K562 (cell line): ENCODE measurements at places on chromosomes 3 and 15.

DNA sequence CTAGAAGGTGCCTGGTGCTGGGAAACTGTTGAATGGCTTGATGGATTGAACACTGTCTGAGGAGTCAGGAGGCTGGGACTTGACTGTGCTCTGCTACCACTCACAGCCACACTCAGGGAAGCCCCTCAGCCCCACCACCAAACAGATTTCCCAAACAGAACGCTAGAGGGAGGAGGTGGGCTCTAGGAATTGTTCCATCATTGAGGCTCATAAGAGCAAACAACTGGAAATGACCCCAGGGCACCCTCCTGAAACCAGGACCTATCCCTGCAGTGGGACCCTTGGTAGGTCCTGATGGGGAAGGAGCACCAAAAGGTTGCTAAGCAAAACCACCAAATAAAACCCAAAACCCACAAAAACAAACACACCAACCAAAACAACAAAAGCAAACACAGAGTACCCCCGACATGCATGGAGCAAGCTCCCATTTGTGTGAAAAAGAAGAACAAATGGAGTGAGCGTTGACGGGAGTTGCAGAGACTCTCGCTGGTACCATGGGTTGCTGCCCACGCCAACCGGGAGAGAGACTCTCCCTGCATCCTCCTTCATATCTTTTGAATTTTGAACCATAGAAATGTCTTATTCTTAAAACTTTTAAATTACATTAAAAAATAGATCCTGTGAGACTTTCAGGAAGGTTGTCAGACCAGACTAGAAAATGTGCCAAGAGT, 45.6 kb downstream of the ABTB1 start:
- peaks cover 28% of the 10 kb centered on the region for H3K27me3 ChIP-seq
- no peaks in the 10 kb centered on the region for H3K4me1 ChIP-seq
- H3K4me3 ChIP-seq: no peak overlapping the region

DNA sequence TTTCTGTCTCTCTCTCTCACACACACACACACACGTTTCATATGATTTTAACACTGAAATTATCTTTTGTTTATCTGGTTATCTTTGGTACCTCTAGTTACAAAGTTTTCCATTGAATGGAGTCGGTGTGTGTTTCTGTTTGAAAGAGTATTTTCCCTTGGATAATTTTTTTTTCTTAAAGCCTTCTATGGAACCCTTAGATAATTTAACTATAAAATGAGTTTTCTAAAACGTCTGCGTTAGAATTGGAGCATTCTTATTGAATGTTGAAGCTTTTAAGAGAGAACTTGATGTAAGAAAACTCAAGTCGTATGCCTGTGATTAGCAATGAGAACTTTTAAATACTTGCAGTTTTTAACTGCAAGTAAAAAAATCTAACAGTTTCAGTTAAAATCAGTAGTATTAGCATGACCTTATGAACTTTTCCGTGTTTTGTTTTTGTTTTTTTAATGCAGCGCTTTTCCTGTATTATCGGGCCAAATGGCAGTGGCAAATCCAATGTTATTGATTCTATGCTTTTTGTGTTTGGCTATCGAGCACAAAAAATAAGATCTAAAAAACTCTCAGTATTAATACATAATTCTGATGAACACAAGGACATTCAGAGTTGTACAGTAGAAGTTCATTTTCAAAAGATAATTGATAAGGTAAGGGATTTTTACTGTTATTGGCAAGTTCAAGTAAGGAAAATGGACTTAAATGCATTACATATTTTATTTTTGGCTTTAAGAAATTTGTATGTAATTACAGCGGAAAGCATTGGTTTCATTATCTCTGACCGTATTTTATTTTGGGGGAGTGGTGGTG, 3.0 kb downstream of the SMC4 start:
- H3K27ac ChIP-seq: peak overlapping the region; percentile 99; the same call in 2 of the 3 replicates
- peak overlapping the region; percentile 71 for H3K4me3 ChIP-seq
- H3K36me3 ChIP-seq: peaks cover 66% of the 10 kb centered on the region
- DNase-seq: no peak

DNA sequence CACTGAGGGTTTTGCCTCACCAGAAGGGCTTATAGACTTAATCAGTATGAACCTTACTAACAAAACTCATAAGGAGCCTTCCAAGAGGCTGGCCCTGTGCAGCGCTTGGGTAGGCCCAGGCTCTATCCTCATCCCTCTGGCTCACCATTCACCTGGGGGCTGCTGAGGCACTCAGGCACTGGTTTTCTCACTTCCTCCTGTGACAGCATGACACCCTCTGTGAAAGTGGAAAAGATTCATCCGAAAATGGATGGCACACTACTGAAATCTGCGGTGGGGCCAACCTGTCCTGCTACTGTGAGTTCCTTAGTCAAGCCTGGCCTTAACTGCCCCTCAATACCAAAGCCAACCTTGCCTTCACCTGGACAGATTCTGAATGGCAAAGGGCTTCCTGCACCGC, 41.3 kb downstream of the PSMD6 start:
- H3K27ac ChIP-seq: no peak overlapping the region
- peaks cover 61% of the 10 kb centered on the region; the same call in 2 of the 3 replicates for H3K36me3 ChIP-seq
- no peaks in the 10 kb centered on the region for H3K4me1 ChIP-seq
- DNase-seq: no peak
- no peaks in the 10 kb centered on the region for H3K27me3 ChIP-seq

- no peak overlapping the region for H3K27ac ChIP-seq
- no peak for DNase-seq
- no peaks in the 10 kb centered on the region for H3K4me1 ChIP-seq
- no peaks in the 10 kb centered on the region for H3K36me3 ChIP-seq
- no peak overlapping the region for H3K4me3 ChIP-seq
Observed at GRCh38 chr3:44329946-44330345, 8.6 kb upstream of the TCAIM start.

GRCh38 chr3:11602239-11602840, 41.4 kb downstream of the VGLL4 start:
- peaks cover 5% of the 10 kb centered on the region; the same call in 2 of the 3 replicates for H3K36me3 ChIP-seq
- no peak for DNase-seq
- H3K27ac ChIP-seq: no peak overlapping the region
- H3K27me3 ChIP-seq: no peaks in the 10 kb centered on the region
- peaks cover 8% of the 10 kb centered on the region; the same call in 1 of the 2 replicates for H3K4me1 ChIP-seq

- H3K4me3 ChIP-seq: no peak overlapping the region
- H3K4me1 ChIP-seq: peaks cover 19% of the 10 kb centered on the region
- DNase-seq: no peak
- H3K27ac ChIP-seq: no peak overlapping the region
Observed at GRCh38 chr15:51189669-51190385, 95.1 kb upstream of the TNFAIP8L3 start.

DNA sequence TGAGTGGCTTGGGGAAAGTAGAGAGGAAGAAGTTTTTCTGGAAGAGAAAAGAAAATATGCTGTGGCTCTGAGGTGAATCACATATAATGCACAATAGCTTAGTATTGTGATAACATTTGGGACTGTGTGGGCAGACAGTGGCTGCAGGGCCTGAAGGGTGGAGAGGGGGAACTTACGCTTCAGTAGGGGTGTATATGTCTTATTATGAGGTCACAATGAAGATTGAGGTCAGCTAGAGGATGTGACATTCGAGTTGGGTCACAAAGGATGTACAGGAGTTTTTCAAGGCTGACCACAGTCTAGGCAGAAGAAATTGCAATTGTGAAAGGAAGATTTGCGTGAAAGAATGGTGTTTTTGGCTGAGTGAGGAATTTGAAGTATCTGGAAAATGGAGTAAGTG, 414.8 kb downstream of the LPP start:
- no peak for DNase-seq
- H3K4me3 ChIP-seq: no peak overlapping the region
- H3K36me3 ChIP-seq: no peaks in the 10 kb centered on the region
- no peaks in the 10 kb centered on the region for H3K27me3 ChIP-seq

- H3K36me3 ChIP-seq: no peaks in the 10 kb centered on the region
- H3K27me3 ChIP-seq: no peaks in the 10 kb centered on the region
- no peak overlapping the region for H3K27ac ChIP-seq
- DNase-seq: no peak
- no peak overlapping the region for H3K4me3 ChIP-seq
Observed at GRCh38 chr3:172692751-172693338, 18.0 kb downstream of the NCEH1 start.

DNA sequence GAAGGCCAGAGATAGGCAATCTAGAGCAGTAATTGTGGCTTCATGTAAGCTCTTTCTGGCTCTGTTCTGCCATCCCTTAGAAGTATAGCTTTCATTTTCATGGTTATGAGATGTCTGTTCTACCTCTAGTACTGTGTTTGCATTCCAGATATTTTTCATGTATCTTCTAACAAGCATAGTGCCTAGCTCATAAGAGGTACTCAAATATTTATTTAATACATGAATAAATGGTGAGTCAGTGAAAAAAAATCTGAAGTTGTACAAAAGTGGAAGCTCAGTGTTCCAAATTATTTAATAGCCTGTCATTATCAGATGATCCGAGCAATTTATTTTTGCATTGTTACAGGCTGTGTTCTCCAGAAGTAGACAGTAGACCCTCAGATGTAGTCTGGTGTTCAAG, 64.3 kb downstream of the OXSM start:
- H3K4me3 ChIP-seq: no peak overlapping the region
- H3K4me1 ChIP-seq: no peaks in the 10 kb centered on the region
- H3K27me3 ChIP-seq: no peaks in the 10 kb centered on the region
- no peak for DNase-seq
- H3K27ac ChIP-seq: no peak overlapping the region

DNA sequence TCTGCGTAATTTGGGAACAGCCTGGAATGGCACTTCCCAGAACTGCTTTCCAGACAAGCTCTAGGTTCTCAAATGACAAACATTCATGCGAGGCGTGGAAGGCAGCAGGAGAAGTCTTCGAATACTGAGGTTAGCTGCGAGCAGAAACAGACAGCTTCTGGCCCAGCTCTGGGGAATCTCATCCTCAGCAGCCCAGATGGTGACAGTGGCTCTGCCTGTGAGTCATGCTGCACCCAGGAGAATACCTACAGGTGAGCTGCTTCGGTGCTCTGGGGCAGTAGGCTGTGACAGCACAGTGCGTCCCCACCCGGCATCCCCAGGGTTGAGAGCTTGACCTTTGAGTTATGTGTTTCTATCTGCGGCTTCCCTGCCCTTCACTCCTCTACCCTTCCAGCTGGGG, 258.6 kb downstream of the KLF13 start:
- H3K36me3 ChIP-seq: no peaks in the 10 kb centered on the region
- DNase-seq: no peak
- no peak overlapping the region for H3K4me3 ChIP-seq
- H3K27ac ChIP-seq: no peak overlapping the region
- H3K4me1 ChIP-seq: no peaks in the 10 kb centered on the region

GRCh38 chr3:31465999-31466398, 66.7 kb upstream of the STT3B start:
- H3K4me3 ChIP-seq: no peak overlapping the region
- H3K27me3 ChIP-seq: no peaks in the 10 kb centered on the region
- no peaks in the 10 kb centered on the region for H3K4me1 ChIP-seq
- H3K36me3 ChIP-seq: no peaks in the 10 kb centered on the region
- H3K27ac ChIP-seq: no peak overlapping the region
- no peak for DNase-seq

DNA sequence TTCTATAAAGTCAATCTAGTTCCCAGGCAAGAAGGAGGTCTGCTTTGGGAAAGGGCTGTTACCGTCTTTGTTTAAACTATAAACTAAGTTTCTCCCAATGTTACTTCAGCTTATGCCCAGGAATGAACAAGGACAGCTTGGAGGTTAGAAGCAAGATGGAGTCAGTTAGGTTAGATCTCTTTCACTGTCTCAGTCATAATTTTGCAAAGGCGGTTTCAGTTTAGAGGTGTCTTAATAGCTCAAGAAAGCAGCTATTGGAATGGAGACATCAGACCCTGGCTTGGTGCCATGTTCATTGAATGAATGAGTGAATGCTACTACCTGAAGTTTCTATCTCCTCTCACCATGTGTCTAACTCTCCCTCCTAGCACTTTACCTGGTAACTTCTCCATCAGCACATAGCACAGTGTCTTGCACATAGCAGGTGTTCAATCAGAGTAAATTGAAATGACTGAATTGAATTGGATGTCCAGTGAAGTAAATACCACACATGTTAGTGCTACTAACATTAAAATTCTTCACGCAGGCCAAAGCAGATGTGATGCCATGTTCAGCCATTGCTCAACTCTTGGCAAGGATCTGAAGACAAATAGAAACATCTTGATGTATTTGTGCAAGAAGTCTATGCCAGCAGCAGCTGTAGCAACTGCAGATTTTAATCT, 28.2 kb downstream of the CLEC3B start:
- no peak overlapping the region for H3K4me3 ChIP-seq
- no peaks in the 10 kb centered on the region for H3K36me3 ChIP-seq
- DNase-seq: no peak

- no peaks in the 10 kb centered on the region for H3K27me3 ChIP-seq
- peaks cover 28% of the 10 kb centered on the region for H3K36me3 ChIP-seq
- no peak for DNase-seq
- no peak overlapping the region for H3K4me3 ChIP-seq
- no peak overlapping the region for H3K27ac ChIP-seq
- H3K4me1 ChIP-seq: no peaks in the 10 kb centered on the region
Observed at GRCh38 chr3:183028416-183028815, 48.1 kb upstream of the DCUN1D1 start.

DNA sequence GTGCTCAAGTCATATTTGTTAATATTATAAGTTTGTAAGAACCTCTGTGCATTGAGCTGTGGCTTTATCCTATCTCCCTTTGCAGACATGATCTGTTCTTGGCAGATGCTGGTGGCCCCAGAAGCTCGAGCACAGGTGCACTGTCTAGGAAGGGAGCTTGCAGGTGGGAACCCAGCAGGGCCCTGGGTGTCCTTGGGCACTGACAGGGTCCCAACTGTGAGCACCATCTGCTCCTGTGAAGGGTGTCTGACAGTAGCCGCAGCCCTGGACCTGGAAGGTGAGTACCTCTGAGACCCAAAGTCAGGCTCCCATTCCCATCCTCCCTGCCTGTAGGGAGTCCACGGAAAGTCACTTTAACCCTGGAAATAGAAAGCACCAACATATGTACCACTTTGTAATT, 2.4 kb upstream of the REC114 start:
- H3K4me1 ChIP-seq: peaks cover 6% of the 10 kb centered on the region; the same call in 1 of the 2 replicates
- no peaks in the 10 kb centered on the region for H3K36me3 ChIP-seq
- peaks cover 42% of the 10 kb centered on the region for H3K27me3 ChIP-seq
- H3K4me3 ChIP-seq: no peak overlapping the region
- no peak for DNase-seq

DNA sequence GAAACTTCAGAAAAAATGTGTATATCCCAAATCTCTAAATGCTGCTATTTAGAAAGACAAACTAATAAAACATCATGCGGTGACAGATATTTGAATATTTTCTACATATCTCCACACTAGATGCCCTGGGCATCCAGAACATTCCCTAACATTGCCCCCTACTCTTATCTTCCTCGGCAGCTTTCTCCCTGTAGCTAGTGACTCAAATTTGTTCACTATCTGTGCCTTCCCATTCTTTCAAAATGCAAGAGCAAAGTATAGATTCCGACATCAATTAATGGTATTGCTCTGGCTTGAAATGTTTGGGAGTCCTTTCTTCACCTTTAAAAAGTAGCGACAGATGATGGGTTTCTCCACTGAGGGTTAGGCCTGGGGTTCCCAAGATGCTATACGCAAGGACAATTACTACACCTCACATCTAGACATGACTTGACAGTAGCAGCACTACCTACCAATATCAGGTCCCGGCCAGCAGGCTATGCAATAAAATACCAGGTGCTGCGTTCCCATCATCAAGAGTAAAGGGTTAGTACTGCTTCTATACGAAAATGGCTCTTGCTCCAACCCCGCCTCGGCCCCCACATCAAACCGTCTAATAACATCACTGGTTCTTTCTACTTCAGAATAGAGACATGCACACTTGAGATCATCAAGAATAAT, 631 bp downstream of the UBR1 start:
- peaks cover 27% of the 10 kb centered on the region; the same call in 2 of the 3 replicates for H3K4me1 ChIP-seq
- H3K36me3 ChIP-seq: peaks cover 37% of the 10 kb centered on the region; the same call in 2 of the 3 replicates
- DNase-seq: peak; percentile 34
- H3K27me3 ChIP-seq: no peaks in the 10 kb centered on the region
- H3K4me3 ChIP-seq: peak overlapping the region; percentile 69
- peak overlapping the region; percentile 89 for H3K27ac ChIP-seq
